ENCODE measurements at places on chromosomes 6 and 20. TPM values are rescaled to one million over a fixed set of nuclear protein-coding genes. Genes with fewer than 3 reads are reported as not detected.

GRCh38 chr20:45408646-45409213 is 641 bp downstream of the DBNDD2 start:
- DNase-seq = no peak
- no peak overlapping the region for H3K4me3 ChIP-seq
- peaks cover 22% of the 10 kb centered on the region for H3K4me1 ChIP-seq
- peaks cover 17% of the 10 kb centered on the region for H3K27me3 ChIP-seq
- H3K27ac ChIP-seq = no peak overlapping the region
- H3K36me3 ChIP-seq = peaks cover 3% of the 10 kb centered on the region

DNA sequence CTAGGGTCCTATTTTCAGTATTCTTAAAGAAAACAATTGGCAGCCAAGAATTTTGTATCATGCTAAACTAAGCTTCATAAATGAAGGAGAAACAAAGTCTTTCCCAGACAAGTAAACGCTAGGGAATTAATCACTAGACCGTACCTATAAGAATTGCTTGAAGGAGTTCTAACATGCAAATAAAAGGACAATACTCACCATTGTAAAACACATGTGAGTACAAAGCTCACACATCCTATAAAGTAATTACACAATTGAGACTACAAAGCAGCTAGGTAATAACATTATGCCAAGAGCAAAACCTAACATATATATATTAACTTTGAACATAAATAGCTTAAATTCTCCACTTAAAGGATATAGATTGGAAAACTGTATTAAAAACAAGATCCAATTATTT is 147.4 kb downstream of the FAM83B start:
- H3K27me3 ChIP-seq = no peaks in the 10 kb centered on the region
- no peaks in the 10 kb centered on the region for H3K4me1 ChIP-seq
- no peaks in the 10 kb centered on the region for H3K36me3 ChIP-seq
- H3K4me3 ChIP-seq = no peak overlapping the region
- H3K27ac ChIP-seq = no peak overlapping the region

GRCh38 chr6:131519670-131520436 is 53.2 kb upstream of the ARG1 start:
- H3K27ac ChIP-seq = no peak overlapping the region
- H3K36me3 ChIP-seq = peaks cover 3% of the 10 kb centered on the region
- H3K27me3 ChIP-seq = peaks cover 2% of the 10 kb centered on the region
- no peak overlapping the region for H3K4me3 ChIP-seq

HLA-DQA1 gene
- total RNA-seq = 3.4 TPM

APCDD1L gene
- not detected for total RNA-seq

GRCh38 chr20:38355161-38356012 is 9.1 kb downstream of the LBP start:
- no peaks in the 10 kb centered on the region for H3K36me3 ChIP-seq
- no peaks in the 10 kb centered on the region for H3K27me3 ChIP-seq
- no peak for DNase-seq
- peaks cover 11% of the 10 kb centered on the region for H3K4me1 ChIP-seq
- no peak overlapping the region for H3K27ac ChIP-seq

FOXA2 gene
- not detected for total RNA-seq

GRCh38 chr20:53739799-53740785 is 146.5 kb upstream of the ZNF217 start:
- H3K36me3 ChIP-seq = no peaks in the 10 kb centered on the region
- H3K4me1 ChIP-seq = peaks cover 75% of the 10 kb centered on the region
- peak overlapping the region; percentile 78 for H3K4me3 ChIP-seq
- H3K27ac ChIP-seq = peak overlapping the region; percentile 89
- no peaks in the 10 kb centered on the region for H3K27me3 ChIP-seq

GRCh38 chr6:136822046-136822375 is 381 bp upstream of the PEX7 start:
- H3K4me3 ChIP-seq = peak overlapping the region; percentile 91
- H3K36me3 ChIP-seq = peaks cover 10% of the 10 kb centered on the region
- DNase-seq = no peak
- peaks cover 14% of the 10 kb centered on the region for H3K4me1 ChIP-seq
- peak overlapping the region; percentile 92 for H3K27ac ChIP-seq
- peaks cover 7% of the 10 kb centered on the region for H3K27me3 ChIP-seq

- peaks cover 27% of the 10 kb centered on the region for H3K27me3 ChIP-seq
- no peak overlapping the region for H3K4me3 ChIP-seq
- no peak overlapping the region for H3K27ac ChIP-seq
- peaks cover 7% of the 10 kb centered on the region for H3K4me1 ChIP-seq
- DNase-seq = no peak
- no peaks in the 10 kb centered on the region for H3K36me3 ChIP-seq
These were observed 296.2 kb downstream of the RIMS1 start for GRCh38 chr6:72182337-72183246.

DNA sequence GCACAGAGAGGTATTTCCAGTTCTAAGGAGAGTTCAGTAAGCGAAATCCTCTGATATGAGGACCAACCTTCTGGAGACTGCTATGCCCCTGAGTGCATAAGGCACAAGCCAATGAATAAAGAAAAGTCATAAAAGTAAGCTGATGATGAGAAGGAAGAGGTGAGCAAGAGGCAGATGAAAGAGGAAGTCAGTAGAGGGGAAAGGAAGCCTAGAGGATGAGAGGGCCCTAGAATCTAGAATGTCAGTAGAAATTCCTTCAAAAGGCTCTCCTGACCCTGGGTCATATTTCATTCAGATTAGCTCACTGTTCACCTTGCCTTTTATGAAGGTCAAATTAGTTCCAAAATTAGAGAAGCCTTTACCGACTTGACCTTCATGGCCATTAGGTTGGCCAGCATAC is 209.2 kb downstream of the CD83 start:
- H3K27me3 ChIP-seq = peaks cover 12% of the 10 kb centered on the region
- H3K36me3 ChIP-seq = no peaks in the 10 kb centered on the region
- no peak overlapping the region for H3K4me3 ChIP-seq
- H3K27ac ChIP-seq = no peak overlapping the region
- DNase-seq = no peak
- H3K4me1 ChIP-seq = peaks cover 18% of the 10 kb centered on the region

- no peaks in the 10 kb centered on the region for H3K27me3 ChIP-seq
- peaks cover 51% of the 10 kb centered on the region for H3K4me1 ChIP-seq
- H3K27ac ChIP-seq = peak overlapping the region; percentile 85
- peaks cover 17% of the 10 kb centered on the region for H3K36me3 ChIP-seq
- peak overlapping the region; percentile 81 for H3K4me3 ChIP-seq
- peak; percentile 62 for DNase-seq
These were observed 435 bp downstream of the CENPB start for GRCh38 chr20:3786126-3786484.

- H3K4me1 ChIP-seq = no peaks in the 10 kb centered on the region
- no peaks in the 10 kb centered on the region for H3K36me3 ChIP-seq
- DNase-seq = no peak
- peaks cover 17% of the 10 kb centered on the region for H3K27me3 ChIP-seq
- no peak overlapping the region for H3K27ac ChIP-seq
- no peak overlapping the region for H3K4me3 ChIP-seq
These were observed 36.3 kb upstream of the MRGBP start for GRCh38 chr20:62759981-62760431.

- no peak for DNase-seq
- H3K27me3 ChIP-seq = no peaks in the 10 kb centered on the region
- H3K4me3 ChIP-seq = no peak overlapping the region
These were observed 47.8 kb upstream of the NRSN1 start for GRCh38 chr6:24078200-24078599.

- peaks cover 2% of the 10 kb centered on the region for H3K27me3 ChIP-seq
- no peak overlapping the region for H3K27ac ChIP-seq
- H3K4me3 ChIP-seq = no peak overlapping the region
- no peak for DNase-seq
- H3K36me3 ChIP-seq = no peaks in the 10 kb centered on the region
These were observed 43.4 kb upstream of the TENT5A start for GRCh38 chr6:81795890-81796289.

DNA sequence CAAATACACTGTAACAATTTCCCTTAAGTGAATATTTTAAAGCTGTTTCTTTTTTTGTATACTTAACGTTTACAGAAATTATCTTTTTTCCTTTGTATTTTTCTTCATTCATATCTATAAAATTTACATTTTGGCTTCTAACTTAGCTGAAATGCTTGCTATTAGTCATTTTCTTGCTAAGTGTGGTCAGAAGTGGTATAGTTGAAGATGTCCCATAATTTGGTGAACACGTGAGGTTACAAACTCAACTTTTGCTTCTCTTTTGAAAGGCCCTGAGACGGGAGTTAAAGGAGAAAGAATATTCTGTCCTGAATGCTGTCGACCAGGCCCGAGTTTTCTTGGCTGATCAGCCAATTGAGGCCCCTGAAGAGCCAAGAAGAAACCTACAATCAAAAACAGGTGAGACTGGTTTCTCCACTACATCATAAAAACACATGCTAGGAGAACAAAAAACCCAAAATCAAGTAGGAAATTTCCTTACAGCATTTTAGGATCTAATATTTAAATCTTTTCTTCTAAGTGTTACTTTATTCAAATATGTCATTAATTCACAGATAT is 445.0 kb downstream of the UTRN start:
- H3K4me1 ChIP-seq = peaks cover 40% of the 10 kb centered on the region
- peaks cover 47% of the 10 kb centered on the region for H3K36me3 ChIP-seq
- no peaks in the 10 kb centered on the region for H3K27me3 ChIP-seq

- peaks cover 56% of the 10 kb centered on the region for H3K4me1 ChIP-seq
- no peak overlapping the region for H3K4me3 ChIP-seq
- peaks cover 2% of the 10 kb centered on the region for H3K27me3 ChIP-seq
These were observed 264.5 kb downstream of the CD83 start for GRCh38 chr6:14381829-14382677.

All from activated CD8-positive, alpha-beta T cell treated with anti-CD3 and anti-CD28 coated beads, Interleukin-2, amount 10 ng/mL, durations not matched to agents 7 days and 5 days (primary cell).